Fibroblast of skin of right biceps (primary cell): ENCODE measurements at places on chromosomes 5 and 9.

GRCh38 chr5:16260000-16260399, 80.4 kb upstream of the MARCHF11 start:
- no peak for DNase-seq

- no peak for DNase-seq
Observed at GRCh38 chr9:128593039-128593438, 40.7 kb downstream of the SPTAN1 start.

DNA sequence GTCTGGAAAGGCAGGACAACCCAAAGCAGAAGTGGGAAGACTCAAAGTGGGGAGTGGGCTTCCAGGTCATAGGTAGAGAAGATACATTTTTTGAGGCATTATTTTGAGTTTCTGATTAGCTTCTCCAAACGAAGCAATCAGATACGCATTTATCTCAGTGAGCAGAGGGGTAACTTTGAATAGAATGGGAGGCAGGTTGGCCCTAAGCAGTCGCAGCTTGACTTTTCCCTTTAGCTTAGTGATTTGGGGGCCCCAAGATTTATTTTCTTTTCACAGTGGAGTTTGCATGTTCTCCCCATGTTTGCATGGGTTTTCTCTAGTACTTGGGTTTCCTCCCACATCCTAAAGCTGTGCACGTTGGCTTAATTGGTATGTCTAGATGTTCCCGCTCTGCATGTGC, 401.9 kb downstream of the ARRDC3 start:
- DNase-seq, result no peak

- no peak for DNase-seq
Observed at GRCh38 chr9:127277099-127277498, 12.5 kb downstream of the GARNL3 start.

GRCh38 chr9:2126331-2126803, 111.2 kb downstream of the SMARCA2 start:
- DNase-seq, result no peak

GRCh38 chr5:158929552-158930218, 170.0 kb downstream of the EBF1 start:
- DNase-seq, result no peak

DNA sequence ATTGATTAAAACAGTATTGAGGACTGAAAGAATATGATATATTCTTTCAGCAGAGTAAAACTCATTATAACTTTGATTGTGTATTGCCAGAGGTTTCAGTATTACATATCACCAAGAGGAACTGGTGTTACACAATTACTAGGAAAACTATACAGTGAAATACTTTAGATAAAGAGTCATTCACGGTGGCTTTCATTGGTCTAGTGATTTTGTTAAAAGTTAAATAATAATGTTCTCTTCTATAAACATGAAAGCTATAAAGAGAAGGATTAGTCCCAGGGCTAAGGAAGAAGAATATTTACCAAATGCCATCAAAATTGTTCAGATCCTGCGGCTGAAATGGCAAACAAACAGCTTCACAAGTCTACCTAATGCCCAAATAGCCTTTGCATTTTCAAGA, 306.2 kb downstream of the SEMA5A start:
- peak; percentile 35 for DNase-seq

GRCh38 chr5:177442066-177442826, 4.4 kb upstream of the PRR7 start:
- no peak for DNase-seq

GRCh38 chr9:76107482-76107881, 217.0 kb downstream of the PCSK5 start:
- peak; percentile 58 for DNase-seq

DNA sequence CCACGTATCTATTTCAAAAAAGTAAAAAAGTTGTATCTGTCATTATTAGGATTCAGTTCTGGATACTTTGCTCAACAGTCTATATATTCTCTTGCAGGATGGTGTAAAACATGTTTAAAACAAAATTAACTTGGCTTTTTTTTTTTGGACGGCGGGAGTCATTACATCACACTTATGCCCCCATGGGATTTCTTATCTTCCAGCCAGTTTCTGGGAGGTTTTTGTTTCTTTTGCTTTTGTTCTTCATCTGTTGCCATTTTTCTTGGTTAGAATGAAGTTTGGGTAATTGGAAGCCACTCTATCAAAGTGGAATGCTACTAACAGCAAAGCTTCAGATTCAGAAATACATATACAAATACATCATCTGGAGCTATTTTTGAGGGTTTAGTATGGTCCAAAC, 1.8 kb upstream of the STARD4 start:
- no peak for DNase-seq
